Fibroblast of skin of scalp (primary cell): ENCODE measurements at places on chromosomes 12 and 14.

DNA sequence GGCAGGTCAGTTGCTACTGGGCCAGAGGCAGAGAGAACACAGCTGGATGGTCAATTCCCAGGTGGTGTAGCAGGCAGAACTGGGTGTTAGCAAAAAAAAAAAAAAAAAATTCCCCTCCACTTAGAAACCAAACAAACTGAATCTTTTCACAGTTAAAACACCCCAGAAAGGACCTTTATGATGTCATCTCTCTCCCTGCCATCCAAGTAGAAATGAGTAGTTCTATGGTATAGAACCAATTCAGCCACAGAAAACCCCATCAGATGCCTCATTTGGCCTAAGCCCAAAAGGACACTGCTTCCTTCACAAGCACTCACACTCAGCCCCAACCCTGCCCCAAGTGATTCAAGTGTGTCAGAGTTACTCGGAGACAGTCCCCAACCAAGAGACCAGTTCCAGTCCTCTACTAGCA is 230.8 kb downstream of the DPF3 start:
- no peak for DNase-seq

DNA sequence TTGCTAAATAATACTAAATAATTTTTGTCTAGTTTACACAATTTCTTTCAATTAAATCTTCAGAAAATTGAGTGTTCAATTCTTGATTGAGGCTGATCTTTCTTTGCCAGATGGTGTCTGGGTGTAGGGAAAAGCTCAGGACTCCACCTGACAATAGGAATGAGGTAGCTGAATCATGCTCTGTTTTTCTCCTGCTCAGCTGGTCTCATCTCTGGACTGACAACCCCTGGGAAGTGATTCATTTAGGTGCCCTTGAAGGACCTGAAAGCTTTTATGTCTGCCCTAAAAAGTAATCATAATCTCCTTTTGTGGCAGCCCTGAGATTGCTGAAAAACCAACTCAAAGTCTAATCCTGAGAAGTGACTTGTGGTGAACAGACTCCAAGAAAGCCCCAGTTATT is 255.4 kb downstream of the ETNK1 start:
- no peak for DNase-seq

GRCh38 chr14:51392416-51392815 is 152.4 kb downstream of the TMX1 start:
- no peak for DNase-seq

GRCh38 chr14:77092676-77093075 is 5.4 kb upstream of the CIPC start:
- no peak for DNase-seq

GRCh38 chr12:12138203-12139154 is 67.7 kb downstream of the BCL2L14 start:
- no peak for DNase-seq

- DNase-seq: no peak
These were observed 425.6 kb downstream of the NRXN3 start for GRCh38 chr14:78595797-78596196.

DNA sequence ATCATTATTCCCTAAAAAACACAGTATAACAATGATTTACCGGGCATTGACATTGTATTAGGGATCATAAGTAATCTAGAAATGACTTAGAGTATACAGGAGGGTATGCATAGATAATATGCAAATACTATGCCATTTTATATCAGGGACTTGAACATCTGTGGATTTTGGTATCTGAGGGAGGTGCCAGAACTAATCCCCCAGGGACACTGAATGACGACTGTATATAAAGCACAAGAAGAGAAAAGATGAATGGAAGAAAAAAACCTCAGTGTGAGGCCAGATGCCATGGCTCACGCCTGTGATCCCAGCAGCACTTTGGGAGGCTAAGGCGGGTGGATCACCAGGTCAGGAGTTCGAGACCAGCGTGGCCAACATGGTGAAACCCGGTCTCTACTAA is 25.5 kb upstream of the COX6A1 start:
- DNase-seq: no peak
